ENCODE measurements at places on chromosomes 4 and X. TPM values are rescaled to one million over a fixed set of nuclear protein-coding genes. Genes with fewer than 3 reads are reported as not detected.
A peak's percentile ranks its signal among the peaks of the same experiment; 100 is the strongest.

GRCh38 chrX:350534-351323 lies 32.1 kb upstream of the GTPBP6 start:
- no peak for DNase-seq

DNA sequence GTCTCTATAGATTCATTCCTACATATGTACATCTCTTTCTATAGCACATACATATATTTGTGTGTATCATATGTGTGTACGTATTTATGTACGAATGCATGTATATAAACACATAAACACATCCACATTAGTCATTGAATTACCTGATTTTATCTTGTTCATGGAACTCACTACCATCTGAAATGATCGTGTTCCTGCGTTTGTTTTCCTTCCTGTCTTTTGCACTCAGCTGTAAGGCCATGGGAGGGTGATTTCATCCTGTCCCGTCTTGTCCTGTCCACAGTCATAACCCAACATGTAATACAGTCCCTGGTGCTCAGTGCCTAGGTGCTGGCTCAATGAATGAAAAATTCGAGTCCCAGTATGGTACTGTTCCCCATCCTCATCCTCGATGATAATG lies 191.8 kb upstream of the PSAPL1 start:
- no peak for DNase-seq

DNA sequence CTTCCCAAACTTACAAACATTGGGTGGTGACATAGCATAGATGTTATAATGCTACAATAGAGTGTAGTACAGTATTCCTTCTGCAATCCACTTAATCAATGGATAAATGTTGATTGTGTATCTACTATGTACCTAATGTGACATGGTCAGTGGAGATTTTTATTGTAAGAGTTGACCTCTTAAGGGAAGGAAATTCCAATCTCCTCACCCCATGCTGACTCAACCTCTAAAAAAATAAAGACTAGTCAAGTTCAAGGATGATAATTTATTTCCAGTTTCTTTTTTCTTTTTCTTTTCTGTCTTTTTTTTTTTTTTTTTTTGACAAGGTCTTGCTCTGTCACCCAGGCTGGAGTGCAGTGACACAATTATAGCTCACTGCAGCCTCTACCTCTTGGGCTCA lies 206.5 kb upstream of the STS start:
- no peak for DNase-seq

DNA sequence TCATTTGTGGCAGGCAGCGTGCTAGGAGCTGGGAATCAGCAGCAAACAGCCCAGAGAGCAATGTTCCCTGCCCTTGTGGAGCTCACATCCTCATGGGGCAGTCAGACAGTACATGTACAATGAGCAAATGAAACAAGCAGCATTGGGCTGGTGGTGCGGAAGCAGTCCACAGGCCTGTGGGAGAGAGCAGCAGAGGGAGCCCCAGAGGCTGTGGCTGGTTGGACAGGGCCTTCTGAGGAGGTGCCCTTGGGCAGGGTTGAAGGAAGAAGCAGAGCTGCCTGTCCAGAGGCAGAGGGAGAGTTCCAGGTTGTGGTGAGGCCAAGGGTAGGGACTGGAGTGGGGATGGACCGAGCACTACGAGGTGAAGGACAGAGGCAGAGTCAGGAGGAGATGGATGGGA lies 22.5 kb downstream of the MMGT1 start:
- DNase-seq = no peak

- DNase-seq = peak; percentile 76
These were observed 7.2 kb upstream of the MAGIX start for GRCh38 chrX:49155243-49155899.

ENOPH1 gene
- 27.2 TPM for total RNA-seq

- DNase-seq = no peak
These were observed 587.5 kb upstream of the LCORL start for GRCh38 chr4:18608908-18609533.

DNA sequence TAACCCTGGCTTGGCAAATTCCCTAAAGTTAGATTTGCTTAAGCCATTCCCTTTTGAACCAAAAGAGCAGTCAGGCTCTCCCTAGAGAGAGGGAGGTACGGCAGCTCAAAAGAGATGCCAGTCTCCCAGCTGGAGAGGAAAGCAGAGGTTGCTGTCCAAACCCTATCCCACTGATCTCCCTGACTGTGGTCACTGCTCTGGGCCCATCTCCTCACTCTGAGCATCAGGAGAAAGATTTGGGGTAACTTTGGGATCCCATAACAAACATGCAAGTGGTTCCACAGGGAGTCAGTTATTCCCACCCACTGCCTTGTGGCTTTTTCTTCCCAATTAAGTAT lies 17.1 kb downstream of the ACSL1 start:
- no peak for DNase-seq

LIMCH1 gene
- 104 TPM for total RNA-seq

- DNase-seq = no peak
These were observed 2027.9 kb downstream of the PCDH7 start for GRCh38 chr4:32748061-32748460.

- no peak for DNase-seq
These were observed 332.4 kb downstream of the BCOR start for GRCh38 chrX:39765327-39765726.
